ENCODE measurements at places on chromosomes 7 and 10.
A peak's percentile ranks its signal among the peaks of the same experiment; 100 is the strongest.

DNA sequence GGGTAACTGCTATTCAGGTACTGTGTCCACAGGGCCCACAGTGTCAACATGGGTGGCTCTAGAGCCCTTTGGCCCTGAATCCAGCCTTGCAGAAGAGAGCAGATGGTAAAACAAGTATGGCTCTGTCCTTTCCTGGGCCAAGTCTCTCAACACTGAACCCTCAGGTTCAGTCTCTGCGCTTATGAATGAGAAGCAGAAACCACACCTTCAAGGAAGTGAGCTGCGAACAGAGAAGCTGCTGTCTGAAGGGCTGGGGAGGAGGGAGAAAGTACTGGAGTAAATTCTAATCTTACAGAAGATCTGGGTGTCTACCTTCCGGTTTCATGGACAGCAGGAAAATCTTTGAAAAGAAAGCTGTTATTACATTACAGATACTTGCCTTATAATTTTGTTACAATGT lies 4.1 kb downstream of the TBRG4 start:
- no peak for DNase-seq

DNA sequence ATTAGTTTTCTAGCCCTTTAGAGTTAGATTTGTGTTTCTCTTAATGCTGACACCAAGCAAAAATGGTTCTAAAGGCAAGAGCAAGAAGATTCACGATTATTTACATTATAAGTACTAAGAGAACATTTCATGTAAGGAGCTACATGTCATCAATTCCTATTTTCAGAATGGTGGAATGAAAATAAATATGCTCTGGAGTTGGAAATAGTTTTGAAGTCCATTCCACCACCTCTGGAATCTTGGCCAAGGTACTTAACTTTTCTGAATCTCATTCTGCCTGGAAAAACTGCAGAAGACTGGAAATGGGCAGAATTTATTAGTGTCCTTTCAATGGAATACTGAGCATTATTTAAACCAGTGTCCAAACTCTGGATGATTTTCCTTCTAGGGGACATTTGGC lies 125.1 kb upstream of the RAB11FIP2 start:
- DNase-seq: no peak

- no peak for DNase-seq
These were observed 15.7 kb downstream of the RBM33 start for GRCh38 chr7:155660059-155660757.

GRCh38 chr7:115674467-115675024 lies 356.0 kb downstream of the TFEC start:
- DNase-seq: no peak

DNA sequence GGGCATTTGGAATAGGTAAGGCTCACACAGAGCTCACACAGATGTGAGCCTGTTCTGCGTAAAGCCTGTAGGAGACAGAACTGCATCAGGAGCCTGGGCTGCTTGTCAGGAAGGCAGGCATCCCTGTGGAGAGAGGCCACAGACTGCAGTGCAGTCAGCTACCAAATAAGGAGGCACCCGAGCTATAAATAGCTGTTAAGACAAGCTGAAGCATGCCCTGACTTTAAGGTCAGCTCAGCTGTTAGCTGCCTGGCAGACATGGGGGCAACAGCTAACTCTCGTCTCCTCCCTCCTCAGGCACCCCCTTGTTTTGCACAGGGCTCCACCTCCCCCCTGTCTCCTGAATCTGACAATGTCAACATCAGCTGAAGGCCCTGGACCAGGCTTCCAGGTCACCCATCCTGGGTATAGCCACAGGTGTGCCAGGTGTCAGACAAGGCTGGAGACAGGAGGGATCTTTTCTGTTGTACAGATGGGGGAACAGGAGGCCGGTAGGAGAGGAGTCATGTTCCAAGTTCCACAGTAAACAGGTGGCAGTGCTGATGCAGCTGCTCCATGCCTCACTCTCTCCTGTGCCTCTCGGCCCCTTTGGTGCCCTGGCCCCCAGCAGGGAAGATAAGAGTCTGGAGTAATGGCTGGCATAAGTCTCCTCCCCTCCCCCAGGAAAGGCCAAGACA lies 27.6 kb upstream of the MKRN1 start:
- no peak for DNase-seq

- no peak for DNase-seq
These were observed 57.7 kb downstream of the SLIT1 start for GRCh38 chr10:97128039-97128492.

DNA sequence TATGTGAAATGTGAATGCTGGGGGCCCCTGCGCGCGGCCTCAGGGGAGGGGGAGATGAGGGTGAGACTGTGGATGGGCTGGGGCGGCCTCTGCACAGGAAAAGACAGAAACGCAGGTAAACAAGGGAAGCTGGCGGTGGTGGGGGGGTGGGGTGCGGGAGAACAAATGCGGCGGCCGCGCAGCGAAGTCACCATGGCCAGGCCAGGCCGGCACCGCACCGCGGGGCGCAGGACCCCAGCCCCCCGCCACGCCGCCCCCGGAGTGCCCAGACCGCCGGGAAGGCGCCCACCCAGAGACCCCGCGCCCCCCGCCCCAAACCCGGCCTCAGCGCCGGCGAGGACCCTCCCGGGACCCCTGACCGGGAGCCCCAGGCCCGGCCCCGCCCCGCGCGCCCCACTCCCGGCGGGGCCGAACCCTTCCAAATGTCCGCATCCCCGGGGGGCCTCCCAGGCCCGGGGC lies 14.5 kb upstream of the DNAAF5 start:
- DNase-seq: no peak

GRCh38 chr7:47711776-47712175 lies 129.9 kb upstream of the TNS3 start:
- no peak for DNase-seq

DNA sequence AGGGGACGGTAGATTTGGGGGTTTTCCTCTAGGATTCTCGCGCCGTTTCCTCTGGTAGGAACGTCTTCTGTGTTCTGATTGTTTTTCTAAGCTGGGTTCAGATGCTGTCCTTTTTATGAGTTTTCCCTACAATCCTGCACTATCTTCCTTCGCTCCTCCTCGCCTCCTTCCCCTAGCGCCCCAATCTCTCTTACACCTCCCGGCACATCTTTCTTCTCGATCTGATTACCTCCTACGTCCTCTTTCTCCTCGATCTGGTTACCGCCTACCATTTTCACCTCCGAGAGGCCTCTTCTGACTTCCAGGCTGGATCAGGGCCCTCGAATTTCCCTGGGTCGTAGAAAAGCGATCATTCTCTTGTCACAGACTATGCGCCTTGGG lies 413 bp downstream of the BUD31 start:
- DNase-seq: no peak

DNA sequence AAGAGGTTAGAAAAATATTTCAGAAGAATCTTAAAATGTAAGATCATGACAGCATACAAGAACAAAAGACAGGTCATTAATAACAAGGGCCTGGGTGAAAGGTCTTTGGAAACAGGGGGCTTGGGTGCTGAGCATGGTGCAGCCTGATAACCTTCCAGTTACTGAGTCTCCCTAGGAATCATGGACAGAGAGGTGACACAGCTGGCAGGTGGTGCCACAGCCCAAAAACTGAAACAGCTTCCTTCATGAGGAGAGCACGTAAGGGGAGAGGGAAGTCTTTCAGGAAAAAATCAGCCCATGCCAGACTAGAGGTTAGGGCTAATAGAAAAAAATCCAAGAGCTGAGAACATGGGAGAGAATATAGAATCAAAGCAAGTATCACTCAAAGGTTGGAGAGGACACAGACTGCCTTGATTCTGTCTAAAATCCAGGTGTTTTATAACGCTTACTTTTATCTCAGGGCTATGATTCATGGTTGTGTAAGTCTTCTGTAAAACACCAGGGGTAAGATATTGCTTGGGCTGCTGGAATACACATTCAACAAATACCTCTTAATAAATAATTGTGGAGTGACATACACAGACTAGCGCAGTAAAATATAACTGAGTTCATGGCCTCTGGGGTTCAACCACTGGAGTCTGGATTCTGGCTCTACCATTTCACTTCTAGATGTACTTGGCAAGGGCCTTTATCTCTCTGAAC lies 88.1 kb downstream of the SEMA3C start:
- no peak for DNase-seq

DNA sequence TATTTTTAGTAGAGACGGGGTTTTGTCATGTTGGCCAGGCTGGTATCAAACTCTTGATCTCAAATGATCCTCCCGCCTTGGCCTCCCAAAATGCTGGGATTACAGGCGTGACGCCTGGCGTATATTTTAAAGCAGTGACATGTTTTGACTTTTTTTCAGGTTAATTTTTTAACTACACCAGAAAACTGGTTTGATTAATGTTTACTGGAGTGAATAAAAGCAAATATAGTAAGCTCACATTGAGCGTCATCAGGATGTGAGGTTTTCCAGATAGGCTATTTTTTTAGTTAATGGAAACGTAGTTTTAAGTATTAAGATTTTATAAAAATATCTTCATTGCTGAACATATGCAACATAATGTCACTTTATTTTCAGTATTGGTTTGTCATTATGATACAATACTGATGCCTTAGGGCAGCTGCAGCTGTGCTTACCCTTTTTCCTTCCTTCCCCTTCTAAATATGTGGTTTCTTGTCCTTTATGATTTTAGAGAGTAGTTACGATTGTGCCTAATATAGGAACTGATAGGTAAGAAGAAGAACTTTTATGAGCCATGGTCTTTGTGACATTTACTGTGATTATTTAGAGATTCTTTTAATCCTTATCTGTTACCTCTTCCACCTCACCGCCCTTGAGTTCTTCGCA lies 37.3 kb downstream of the TMEM60 start:
- no peak for DNase-seq

- DNase-seq: peak; percentile 31
These were observed 176.8 kb upstream of the TBX20 start for GRCh38 chr7:35430547-35431153.

- DNase-seq: no peak
These were observed 118.0 kb downstream of the WDFY4 start for GRCh38 chr10:48802611-48803071.

- no peak for DNase-seq
These were observed 13.3 kb downstream of the RET start for GRCh38 chr10:43090188-43090587.

GRCh38 chr7:157876469-157877285 lies 539.9 kb downstream of the DNAJB6 start:
- DNase-seq: no peak

GRCh38 chr7:138212314-138212713 lies 136.1 kb downstream of the AKR1D1 start:
- no peak for DNase-seq

DNA sequence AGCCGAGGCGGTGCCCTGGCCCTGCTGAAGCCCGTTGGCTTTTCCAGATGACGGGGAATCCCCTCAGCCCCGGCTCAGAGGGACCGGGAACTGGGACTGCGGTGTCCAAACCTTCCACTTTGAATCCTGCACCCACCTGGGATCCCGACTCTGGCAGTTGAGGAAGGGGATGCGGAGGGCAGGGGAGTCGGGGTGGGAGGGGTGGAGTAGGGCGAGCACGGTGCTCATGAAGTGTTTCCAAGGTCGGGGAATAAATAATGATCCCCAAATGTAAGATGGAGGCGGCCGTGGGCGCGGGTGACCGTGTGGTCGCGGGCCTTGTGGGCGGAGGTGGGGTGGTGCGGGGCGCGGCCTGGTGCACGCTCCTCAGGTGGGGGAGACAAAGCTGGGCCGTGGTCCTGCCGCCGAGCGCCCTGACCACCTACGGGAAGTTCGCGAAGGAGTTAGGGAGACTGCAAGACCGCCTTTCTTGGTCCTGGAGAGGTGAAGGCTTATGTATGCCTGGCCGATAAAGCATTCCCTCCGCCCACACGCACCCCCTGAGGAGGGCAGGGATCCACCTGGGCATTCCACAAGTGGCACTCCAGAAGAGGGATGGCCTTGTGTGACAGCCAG lies 1.4 kb downstream of the MTURN start:
- no peak for DNase-seq

- DNase-seq: no peak
These were observed 41.5 kb downstream of the SLIT1 start for GRCh38 chr10:97144297-97144696.

DNA sequence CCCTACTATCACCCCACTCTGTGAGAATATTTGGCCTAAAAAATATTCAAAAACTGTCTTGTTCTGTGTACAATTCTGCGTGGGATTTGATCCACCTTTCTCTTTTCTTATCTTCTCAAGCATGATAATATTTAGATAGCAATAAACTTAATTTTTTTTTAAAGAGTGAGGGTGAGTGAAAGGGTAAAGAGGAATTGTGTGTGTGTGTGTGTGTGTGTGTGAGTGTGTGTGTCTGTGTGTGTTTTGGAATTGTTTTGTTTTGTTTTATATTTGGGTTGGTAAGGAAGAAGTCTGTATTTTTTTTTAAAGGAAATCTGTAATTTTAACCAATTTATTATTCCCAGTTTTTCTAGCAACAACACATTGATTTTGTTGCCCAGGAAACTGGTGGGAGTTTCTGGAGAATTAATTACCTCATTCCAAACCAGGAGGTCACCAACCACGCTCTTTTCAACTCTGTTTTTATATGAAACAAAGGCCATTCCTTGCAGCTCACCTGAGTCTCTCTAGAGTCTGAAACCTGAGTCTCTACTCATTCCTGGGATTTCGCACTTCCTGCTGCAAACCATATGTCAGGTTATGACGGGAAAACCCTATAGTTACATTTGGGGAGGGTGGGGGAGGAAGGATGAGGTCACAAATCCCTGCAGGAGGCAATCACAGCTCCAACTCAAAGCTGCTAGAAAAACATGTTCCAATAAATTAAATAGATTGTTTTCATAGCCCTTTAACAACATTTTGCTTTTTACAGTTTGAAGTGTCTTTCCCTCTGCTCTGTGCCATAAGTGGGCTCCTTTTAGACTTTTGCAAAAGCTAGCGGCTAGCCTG lies 38.1 kb upstream of the XPNPEP1 start:
- DNase-seq: no peak

- no peak for DNase-seq
These were observed 12.7 kb upstream of the MACC1 start for GRCh38 chr7:20229646-20230500.

GRCh38 chr7:138610671-138611170 lies 90.4 kb downstream of the SVOPL start:
- DNase-seq: no peak

- no peak for DNase-seq
These were observed 592.6 kb downstream of the REEP3 start for GRCh38 chr10:64113792-64114191.

DNA sequence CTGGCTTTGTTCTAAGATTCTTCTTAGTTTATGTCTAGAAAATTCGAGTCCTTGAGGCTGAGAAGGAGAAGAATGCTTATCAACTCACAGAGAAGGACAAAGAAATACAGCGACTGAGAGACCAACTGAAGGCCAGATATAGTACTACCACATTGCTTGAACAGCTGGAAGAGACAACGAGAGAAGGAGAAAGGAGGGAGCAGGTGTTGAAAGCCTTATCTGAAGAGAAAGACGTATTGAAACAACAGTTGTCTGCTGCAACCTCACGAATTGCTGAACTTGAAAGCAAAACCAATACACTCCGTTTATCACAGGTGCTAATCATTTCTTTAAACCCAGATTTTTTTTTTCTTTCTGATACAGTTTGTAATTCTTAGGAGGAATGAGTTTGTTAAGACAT lies 6.7 kb downstream of the CEP55 start:
- no peak for DNase-seq

DNA sequence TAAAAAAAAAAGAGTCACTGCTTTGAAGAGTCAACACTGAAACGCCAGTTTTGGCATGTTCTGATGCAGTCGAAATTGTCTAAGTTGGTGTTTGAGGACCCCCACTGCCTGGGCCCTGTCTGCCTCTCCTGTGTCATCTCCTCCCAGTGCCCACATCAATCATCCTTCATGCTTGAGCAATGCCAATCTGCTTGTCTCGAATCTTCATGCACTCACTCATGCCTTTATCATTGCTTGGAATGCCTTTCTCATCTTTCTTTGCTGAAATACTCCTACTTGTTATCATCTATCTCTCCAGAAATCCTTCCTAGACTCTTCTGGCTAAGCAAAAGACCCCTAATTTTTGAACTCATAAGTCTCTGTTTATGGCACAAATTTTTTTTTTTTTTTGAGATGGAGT lies 42.1 kb upstream of the PLPP4 start:
- DNase-seq: no peak
